H4 (cell line): ENCODE measurements at places on chromosomes 12 and 14.

DNA sequence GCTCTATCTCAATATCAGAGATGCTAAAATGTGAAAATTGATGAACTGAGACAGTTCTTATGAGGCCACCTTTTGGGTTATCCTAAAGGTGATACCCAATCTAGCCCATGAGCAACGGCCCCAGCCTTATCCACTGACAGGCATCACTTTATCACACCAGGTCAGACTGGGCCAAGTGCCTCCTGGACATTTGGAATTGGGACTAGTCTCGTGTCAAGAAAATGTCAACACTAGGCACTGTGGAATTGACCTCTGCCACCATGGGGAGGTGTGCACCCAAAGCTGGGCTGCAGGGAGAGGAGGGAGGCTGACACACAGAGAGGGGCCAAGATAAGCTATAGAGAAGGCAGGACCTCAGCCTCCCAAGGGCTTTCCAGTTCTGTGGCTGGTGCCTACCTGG, 78.5 kb upstream of the ZFP36L1 start:
- no peak for DNase-seq

DNA sequence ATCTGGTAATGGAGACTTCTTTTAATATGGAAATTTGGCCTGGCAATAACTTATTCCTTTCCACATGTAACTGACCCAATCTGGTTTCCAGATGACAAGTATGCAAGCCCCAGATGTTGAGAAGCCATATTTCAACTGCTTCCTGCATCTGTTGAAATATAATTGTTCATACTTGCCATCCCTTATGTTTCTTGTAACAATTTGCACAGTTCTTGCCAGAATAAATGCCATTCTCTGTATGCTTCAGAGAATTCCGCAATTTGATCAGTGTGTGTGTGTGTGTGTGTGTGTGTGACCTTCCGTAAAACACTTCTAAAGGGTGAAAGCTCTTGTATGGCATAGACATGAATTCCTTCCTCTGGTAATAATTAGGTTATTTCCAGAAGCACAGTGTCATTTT, 1.8 kb upstream of the CLEC2A start:
- DNase-seq, result no peak

- DNase-seq, result no peak
Observed at GRCh38 chr12:6703631-6704030, 3.0 kb upstream of the PIANP start.

- DNase-seq, result peak; percentile 37
Observed at GRCh38 chr12:40622246-40622838, 69.9 kb upstream of the CNTN1 start.

DNA sequence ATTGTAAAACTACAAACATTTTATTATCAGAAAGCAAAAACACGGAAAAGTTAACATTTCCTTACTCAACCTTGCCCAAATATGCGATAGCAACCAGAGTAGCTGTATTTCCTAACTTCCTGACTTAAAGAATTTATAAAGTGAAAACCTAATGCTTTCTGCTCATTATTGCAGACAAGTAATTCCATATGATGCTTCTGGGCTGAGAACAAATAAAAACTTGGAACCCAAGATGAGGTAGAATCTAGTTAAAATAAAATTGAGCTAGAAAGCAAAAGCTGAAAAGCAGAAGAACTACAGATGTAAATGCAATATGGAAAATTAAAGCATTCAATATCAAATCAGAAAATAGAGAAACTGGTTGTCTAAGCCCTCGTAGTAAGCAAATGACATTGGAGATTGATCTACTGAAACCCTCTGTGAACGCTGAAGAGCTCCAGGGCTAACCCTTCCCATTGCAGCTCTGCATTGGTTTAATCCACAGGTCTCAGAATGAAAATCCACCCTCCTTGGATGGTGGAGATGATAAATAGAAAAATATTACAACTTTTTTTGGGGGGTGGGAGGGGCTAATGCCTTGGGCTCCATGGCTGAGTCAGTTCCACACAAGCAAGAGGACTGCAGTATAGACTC, 40.7 kb downstream of the CORO1C start:
- no peak for DNase-seq
